ENCODE measurements at places on chromosomes 7 and 10. TPM values are rescaled to one million over a fixed set of nuclear protein-coding genes. Genes with fewer than 3 reads are reported as not detected.

The AKR1C4 gene
- not detected for total RNA-seq

The ANKRD22 gene
- total RNA-seq = not detected

The SHLD2 gene
- 13.8 TPM for total RNA-seq

The PNLIP gene
- total RNA-seq = not detected

The CDK5 gene
- 21.1 TPM for total RNA-seq

The NEBL gene
- total RNA-seq = 0.44 TPM

The GNG11 gene
- 302 TPM for total RNA-seq

The PHKG1 gene
- total RNA-seq = 0.10 TPM

The EIF3B gene
- 150 TPM for total RNA-seq

The SFTPD gene
- not detected for total RNA-seq

The LSM5 gene
- 17.6 TPM for total RNA-seq

The AEBP1 gene
- total RNA-seq = 40.8 TPM

The C7orf33 gene
- not detected for total RNA-seq

The ITIH2 gene
- not detected for total RNA-seq

The SPDYE6 gene
- not detected for total RNA-seq

The PBLD gene
- total RNA-seq = 5.2 TPM

The ESYT2 gene
- 49.5 TPM for total RNA-seq

The GIMAP1 gene
- total RNA-seq = 12.1 TPM

The SLC18A3 gene
- not detected for total RNA-seq

The CPEB3 gene
- total RNA-seq = 1.6 TPM

The IDI2 gene
- not detected for total RNA-seq

The OR9A2 gene
- total RNA-seq = not detected

The ZNF804B gene
- not detected for total RNA-seq

The SUN3 gene
- total RNA-seq = 0.64 TPM

The NEURL1 gene
- 0.47 TPM for total RNA-seq

The FAM20C gene
- total RNA-seq = 18.5 TPM

The ATP6V0A4 gene
- total RNA-seq = not detected

The ABCC2 gene
- total RNA-seq = 0.70 TPM

The BLNK gene
- not detected for total RNA-seq

The HKDC1 gene
- 0.58 TPM for total RNA-seq

The MSRB2 gene
- total RNA-seq = 22.5 TPM

The SSC4D gene
- 1.4 TPM for total RNA-seq
